Stimulated activated CD8-positive, alpha-beta memory T cell treated with anti-CD3 and anti-CD28 coated beads, Interleukin-2, amount 100 ng/mL, for 1 hour (primary cell): ENCODE measurements at places on chromosomes 1 and 21.

DNA sequence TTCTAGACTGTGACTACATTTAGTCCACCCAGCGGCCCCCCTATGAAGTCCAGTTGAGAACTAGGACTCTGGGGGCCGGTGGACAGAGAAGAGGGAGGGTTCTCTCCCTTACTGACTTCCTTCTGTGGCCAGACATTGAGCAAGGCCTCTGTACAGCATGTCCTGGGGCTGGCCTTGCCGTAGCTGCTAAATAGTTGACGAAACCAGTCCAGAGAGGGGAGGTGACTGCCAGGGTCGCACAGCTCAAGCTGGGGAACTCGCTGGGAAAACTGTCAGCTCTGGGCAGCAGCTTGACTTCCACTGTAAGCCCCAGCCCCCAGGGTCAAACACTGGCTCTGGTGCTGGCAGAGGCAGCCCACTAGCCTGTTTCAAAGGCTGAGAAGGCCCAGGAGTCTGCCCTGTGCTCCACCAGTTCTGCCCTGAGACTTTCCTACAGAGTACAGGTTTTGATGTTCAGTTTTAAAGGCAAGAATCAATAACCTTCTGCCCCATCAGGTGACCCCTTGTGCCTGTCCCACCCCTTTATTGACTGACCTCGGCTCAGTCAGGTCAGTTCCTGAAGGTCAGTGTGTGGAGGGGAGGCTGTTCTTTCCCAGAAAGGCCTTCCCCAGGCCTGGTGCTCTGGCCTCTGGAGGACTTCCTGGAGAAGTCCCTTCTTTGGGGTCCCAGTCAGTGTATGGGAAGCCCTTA lies 14.1 kb downstream of the PCSK9 start:
- no peak for DNase-seq

DNA sequence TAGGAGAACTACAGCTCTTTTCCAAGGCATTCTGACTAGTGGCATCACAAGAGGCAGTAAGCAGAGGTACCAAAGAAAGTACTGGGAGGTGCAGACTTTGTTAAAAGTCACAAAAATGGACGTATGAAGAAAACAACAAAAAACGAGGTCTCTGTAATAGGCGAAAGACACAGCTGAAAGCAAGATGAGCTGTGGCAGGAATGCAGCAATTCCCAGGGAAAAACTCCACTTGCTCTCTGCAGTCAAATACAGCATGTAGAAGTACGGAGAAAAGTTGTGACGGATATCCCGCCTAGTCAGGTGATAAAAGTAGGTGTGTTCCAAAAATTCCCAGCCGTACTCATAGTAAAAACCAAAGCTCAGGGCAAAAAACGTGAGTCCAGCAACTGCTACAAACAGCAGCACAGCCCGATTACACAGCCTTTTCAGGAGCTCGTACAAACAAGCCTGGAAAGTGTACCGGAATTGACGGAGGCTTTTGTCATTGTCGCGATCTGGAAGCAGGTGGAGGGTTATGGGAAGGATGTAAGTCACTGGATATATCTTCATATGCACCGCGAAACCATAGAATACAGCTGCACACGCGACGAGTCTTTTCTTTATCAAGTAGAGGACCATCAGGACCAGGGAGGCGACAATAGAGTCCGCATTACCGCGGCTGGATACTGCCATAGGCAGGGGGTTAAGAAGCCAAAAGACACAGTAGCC lies 979 bp downstream of the PIGM start:
- DNase-seq: no peak

DNA sequence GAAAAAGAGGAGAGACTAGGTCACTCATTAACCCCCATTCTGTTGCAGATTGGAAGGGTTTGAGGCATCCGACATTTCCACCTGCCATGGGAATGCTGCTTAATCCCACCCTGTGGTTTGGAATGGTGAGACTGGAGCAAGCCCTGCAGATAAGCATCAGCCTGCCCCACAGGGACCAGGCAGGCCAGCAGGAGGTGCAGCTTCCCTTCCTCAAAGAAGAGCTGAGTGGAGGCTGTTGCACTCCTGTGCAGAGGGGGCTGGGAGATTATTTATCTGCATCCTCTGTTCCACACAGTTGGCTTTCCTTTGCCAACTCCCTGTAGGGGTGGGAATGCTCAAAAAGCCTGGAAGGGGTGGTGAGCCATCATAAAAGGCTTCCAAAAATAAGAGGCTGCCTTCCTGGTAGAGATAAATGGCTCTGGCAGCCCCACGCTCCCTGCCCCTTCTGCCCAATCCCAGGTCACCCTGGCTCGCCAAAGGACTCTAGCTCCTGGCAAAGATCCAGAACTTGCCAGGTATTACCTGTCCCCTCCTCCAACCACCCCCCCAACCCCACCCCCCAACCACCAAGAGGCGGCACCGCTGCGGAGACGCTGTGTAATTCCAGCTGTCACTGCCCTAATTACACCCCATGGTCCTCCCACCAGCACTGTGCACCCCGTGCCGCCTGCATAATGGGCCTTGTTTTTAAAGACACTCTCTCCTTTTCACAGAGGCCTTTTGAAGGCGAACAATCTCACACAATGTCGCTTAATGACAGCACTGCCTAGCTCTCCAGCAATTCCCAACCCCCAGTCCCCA lies 83.0 kb upstream of the ZC3H12A start:
- no peak for DNase-seq

GRCh38 chr21:44884097-44884496 lies 10.6 kb upstream of the PTTG1IP start:
- DNase-seq: no peak

GRCh38 chr1:107434361-107434693 lies 293.5 kb downstream of the NTNG1 start:
- no peak for DNase-seq

- no peak for DNase-seq
Observed at GRCh38 chr1:115091572-115091971, 2.3 kb upstream of the TSPAN2 start.
